Breast epithelium (tissue), 4 donors: ENCODE measurements at places on chromosomes 4 and X.

DNA sequence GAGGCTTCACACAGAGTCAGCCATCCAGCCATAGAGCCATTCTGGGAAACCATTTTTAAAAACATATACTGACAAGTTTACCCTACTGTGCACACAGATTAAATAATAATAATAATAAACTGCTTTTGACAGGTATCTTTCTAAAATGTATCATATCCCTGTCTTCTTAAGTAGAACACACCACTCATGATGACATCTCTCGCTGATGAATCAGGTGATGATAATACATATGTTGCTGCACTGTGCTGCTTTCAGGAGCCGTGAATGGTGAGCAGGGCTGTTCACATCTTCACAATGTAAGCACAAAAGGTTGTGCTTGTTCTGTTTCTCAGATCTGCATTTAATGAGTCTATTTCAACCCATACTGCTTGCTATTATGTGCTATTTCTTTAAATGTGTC lies 3.5 kb downstream of the MTNR1A start:
- no peak for DNase-seq

GRCh38 chr4:23685471-23685870 lies 204.4 kb downstream of the PPARGC1A start:
- DNase-seq = no peak

- no peak for DNase-seq
These were observed 29.4 kb downstream of the CTBP1 start for GRCh38 chr4:1219566-1219950.

DNA sequence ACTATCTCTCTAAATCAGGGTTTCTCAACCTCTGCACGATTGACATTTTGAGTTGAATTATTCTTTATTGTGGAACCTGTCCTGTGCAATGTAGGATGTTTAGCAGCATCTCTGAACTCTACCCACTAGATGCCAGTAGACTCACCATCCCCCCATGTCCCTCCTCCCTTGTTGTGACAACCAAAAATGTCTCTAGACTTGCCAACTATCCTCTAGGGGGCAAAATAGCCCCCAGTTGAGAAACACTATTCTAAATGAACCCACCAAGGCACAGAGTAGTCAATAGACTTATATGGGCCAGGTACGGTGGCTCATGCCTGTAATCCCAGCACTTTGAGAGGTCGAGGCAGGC lies 49.1 kb upstream of the GAB1 start:
- DNase-seq = no peak

DNA sequence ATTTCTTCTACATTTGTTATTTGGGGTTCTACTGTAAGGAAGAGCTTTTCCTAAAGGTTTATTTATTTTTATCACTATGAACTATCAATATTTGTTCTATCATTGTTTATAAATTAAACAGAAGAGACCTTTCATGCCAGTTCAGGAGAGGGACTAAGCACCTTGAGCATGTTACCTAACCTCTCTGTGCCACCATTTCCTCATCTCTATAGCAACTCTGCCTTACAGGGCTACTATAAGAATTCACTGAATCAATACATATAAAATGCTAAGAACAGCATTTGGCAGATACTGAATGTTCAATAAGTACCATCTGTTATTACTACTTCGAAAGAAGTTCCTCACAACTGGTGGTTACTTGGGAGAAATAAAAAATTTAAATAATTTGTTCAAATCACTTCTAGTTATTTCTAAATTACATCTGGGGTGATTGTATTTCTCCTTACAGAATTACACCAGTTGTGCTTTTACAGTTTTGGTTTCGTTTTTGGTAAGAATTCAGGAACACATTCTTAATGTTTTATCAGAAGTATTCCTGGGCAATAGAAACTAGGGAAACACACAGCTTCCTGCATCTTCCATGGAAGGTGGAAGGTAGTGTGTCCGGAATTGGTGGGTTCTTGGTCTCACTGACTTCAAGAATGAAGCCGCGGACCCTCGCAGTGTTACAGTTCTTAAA lies 32.9 kb downstream of the EREG start:
- DNase-seq = no peak

- DNase-seq = no peak
These were observed 32.1 kb downstream of the CDX4 start for GRCh38 chrX:73478961-73479360.

- DNase-seq = no peak
These were observed 50.4 kb upstream of the PTPN13 start for GRCh38 chr4:86543560-86544309.

DNA sequence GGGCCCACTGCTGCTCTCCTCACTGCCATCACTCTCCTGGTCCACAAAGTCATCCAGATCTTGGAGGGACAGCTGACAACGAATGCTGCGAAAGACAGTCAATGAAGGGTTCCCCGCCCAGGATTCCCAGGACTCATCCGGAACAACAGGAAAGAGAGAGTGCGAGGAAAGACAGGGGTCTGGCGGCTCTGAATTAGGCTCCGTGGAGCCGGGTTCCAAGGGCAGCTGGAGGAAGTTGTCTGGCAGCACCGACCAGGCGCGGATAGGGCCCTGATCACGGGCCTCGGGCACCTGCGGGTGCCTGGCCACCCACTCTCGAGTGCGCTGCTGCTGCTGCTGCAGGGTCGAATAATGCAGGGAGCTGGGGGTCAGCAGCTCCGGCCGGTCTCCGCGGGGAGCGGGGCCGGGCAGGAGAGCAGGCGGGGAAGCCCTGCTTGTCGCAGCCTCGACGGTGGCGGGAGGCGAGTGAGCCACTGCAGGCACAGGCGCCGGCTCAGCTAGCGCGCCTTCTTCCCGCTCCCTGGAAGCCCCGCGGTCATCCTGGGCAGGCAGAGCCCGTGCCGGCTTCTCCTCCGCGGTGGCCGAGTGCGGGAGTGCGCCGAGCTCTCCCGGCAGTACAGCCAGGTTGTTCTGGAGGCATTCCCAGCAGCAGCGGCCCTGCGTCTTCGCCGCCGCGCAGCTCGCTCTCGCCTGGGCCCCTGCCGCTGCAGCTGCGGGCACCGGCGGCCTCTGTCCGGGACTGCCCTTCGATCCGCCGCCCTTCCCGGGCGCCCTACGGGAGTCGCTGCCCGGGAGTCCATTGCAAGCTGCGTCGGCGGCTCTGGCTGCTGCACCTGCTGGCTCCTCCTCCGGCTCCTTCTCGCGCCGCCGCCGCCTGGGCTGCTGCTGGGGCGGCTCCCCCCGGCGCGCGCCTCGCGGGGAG lies 1.1 kb downstream of the SOWAHB start:
- DNase-seq = peak; percentile 26

DNA sequence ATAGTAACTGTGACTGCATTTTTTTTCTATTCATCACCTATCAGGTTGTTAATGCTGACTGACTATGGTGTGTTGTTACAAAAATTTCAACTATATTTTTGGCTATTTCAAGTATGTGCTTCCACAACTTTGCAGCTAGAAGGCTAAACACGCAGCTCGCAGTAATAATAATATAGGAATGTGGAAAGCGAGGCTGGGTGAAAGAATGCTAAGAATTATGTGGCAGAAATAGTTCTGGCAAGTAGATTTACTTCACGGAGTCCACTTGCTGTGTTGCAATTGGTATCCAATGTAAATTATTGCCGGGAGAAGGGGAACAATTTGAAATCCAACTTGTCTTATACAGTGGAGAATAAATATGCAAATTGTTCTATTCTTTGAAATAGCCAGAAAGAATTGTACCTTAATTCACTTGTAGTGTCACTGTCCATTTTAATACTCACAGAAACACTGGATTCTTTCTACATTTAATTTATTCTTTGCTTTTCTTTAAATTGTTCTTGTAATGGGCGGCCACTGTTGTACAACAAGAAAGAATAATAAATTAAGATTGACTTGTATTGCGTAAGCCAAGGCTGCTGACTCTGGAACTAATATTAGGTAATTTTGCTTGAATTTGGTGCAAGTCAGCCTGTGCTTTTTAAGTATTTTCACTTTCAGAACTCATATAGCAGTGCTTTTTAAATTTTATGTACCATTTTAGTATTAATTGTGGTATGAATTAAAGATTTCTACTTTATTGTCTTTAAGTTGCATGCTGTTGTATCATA lies 154.9 kb downstream of the FRMPD4 start:
- DNase-seq = no peak

GRCh38 chr4:185127021-185127925 lies 15.8 kb upstream of the SLC25A4 start:
- DNase-seq = no peak

- DNase-seq = no peak
These were observed 5.7 kb downstream of the ACOT9 start for GRCh38 chrX:23737413-23737812.

DNA sequence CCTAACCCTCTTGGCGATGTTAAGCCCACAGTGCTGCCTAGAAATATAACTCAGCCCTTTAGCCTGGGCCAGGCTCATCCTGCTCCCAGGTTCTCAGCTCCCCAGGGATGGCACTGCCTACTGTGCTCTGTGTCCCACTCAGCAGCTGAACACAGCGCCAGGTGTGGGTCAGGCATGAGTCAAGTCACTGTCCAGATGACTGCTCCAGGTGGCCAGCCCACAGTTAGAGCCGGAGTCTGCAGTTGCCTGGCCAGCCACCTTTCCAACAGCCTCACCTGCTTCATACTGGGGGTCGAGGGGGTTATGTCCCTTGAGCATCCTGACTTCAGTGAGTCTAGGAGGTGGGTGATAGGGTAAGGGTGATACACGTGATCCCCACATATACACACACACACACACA lies 48.4 kb downstream of the TBC1D14 start:
- DNase-seq = peak; percentile 47

- DNase-seq = no peak
These were observed 100.9 kb upstream of the TBC1D9 start for GRCh38 chr4:140857111-140857510.

- no peak for DNase-seq
These were observed 43.7 kb upstream of the MED14 start for GRCh38 chrX:40778861-40779575.

DNA sequence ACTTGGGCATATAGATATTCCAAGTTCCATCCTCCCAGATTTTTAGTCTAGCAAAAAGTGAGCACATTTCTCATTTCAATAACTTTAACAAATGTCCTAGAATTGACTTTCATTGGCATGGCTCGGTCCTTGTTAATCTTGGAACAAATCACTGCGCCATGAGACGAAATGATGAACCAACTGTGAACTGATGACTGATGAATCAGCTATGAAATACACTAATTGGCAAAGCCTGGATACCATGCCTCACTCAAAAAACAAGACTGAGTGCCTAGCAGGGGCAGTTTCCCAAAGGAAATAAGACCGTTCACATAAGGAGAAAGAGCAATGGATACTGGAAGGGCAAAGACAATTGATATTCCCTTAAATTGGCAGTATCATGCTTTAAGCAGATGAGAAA lies 248.6 kb upstream of the VEGFC start:
- no peak for DNase-seq

GRCh38 chr4:121428721-121429120 lies 47.9 kb upstream of the QRFPR start:
- DNase-seq = no peak

- no peak for DNase-seq
These were observed 203.8 kb downstream of the AASDH start for GRCh38 chr4:56183344-56183959.

DNA sequence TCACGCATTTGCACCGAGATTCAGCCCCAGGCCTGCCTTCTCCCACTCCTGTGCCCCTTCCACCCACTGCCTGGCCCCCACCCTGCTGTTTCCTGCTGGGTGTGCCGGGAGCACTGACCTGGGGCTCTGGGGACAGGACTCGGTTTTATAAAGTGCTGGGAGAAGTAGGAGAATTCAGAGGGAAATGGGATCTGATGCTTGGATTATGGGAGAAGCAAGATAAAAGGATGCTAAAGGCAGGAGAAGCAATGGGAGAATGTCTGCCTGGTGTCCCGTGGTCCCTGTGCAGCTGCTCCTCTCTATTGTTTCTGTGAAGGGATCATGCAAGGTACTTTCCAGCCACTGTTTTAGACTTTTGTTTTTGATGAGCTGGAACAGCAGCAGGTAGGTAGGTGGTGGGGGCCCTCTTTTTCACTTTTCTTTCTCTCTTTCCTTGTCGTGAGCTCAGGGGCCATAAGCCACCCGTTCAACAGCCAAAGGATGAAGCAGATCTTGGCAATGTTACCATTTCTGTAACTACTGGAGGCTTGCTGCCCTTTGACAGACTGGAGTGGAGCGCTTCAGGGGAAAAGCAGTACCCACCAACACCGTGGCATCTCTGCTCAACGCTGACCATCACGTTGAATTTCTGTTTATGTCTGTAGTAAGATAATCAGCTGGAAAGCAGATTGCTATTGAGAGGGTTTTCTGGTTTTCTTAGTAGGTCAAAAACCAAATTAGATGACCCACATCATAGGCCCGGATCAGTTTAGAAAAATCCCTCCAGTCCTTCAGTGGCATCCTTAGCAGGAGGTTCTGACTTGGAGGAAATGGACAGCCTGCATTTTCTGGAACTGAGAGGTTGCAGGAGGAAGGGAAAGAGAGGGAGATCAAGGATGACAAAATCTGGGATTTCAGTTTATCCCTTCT lies 63.8 kb upstream of the ENPP6 start:
- no peak for DNase-seq

DNA sequence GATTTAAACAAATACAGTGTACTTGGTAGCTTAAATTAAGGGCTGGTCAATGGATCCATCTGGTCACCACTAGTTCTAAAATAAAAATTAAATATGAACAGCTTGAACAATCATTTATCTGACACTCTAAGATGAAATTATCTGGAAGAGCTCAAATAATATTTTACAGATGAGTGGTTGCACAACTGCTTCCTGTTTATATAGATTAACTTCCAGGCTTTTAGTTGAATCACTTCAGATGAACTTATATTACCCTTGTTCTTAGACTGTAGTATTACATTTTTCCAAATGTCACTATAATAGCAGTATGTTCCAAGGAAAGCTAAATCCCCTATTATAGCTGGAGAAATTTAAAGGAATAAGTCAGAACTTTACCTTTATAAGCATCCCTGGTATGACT lies 92.4 kb upstream of the SMIM10 start:
- DNase-seq = no peak

DNA sequence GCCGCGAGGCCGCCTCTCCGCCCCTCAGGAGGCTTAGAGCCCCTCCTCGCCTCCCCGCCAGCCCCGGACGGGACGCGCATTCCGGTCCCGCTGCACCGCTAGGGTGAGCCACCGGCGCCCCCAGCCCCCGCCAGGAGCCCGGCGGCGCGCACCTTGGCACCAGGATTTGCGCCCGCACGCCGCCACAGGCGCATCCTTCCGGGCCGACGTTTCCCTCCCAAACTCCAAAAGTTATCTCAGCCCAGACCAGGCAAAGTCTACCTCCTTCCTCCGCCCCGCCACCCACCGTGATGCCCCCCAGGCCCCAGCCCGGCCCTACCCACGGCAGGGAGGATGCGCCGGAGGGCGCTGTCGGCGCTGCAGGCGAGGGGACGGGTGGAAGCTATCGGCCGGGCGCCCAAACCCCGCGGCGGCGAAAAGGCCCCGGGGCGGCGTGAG lies 538 bp downstream of the SCML2 start:
- no peak for DNase-seq

GRCh38 chr4:40897557-40898203 lies 147.9 kb downstream of the NSUN7 start:
- DNase-seq = no peak

DNA sequence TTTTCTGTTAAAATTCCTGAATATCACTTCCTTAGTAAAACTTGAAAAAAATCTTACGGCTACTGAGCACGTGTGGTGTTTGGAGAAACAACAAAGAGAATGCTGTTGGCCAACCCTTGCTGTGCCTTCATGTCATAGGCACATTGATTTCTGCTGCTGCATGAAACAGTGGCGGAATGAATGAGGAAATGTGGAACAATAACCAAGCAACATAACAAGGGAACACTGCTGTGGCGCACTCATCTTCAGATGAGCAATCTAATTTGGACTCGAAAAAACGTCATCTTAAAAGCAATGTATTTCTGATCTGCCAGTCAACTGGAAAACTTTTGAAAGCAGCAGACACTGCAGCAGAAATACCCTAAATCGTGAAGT lies 51.4 kb downstream of the PROM1 start:
- no peak for DNase-seq
